ENCODE measurements at places on chromosomes 13 and 19.

GRCh38 chr13:27631156-27631555 is 9.5 kb downstream of the POLR1D start:
- no peak for DNase-seq

GRCh38 chr13:111527614-111528229 is 207.3 kb downstream of the TEX29 start:
- no peak for DNase-seq

DNA sequence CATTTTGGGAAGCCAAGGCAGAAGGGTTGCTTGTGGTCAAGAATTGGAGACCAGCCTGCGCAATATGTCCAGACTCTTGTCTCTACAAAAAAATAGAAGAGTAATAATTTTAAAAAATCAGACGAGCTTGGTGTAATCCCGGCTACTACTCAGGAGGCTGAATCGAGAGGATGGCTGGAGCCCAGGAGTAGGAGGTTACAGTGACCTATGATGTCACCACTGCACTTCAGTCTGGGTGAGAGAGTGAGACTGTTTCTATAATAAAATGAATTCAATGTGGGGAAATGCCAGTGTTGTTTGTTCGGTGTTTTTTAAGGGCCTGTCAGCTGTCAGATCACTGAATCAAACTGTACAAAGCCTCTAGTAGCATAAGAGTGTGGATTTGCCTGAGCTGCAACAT is 1.2 kb upstream of the FBXL3 start:
- DNase-seq = no peak

GRCh38 chr19:54153731-54154326 is 5.7 kb downstream of the LENG1 start:
- no peak for DNase-seq

DNA sequence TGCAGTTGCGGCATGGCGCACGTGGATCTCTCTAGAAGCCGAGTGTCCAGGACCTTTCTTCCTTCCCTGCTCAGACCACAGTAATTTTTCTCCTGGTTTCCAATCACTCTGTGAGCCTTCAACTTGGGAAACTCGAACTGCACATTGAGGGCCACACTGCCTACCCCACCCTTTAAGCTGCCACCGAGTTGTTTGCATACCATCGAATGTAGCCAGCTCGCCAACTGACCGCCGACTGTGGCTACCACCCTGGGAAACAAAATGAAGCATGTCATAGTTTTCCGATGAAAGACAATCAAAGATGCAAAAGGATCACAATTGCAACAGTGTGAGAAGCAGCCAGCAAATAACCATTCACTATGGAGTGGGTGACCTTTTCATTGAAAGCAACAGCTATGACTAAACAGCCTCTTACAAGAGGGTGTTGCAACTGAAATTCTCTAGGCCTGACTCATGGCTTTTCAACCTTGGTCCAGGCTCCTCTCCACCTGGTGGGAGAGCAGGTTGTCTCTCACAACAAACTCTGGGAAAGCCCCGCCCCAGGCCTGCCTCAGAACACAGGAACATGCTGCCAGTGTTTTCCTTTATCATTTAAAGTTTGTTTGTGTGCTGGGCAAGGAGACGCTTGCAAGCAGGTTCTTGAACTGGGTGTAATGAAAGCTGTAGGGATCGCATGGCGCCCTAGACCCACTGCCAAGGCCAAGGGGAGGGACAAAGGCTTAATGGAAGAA is 141.7 kb upstream of the SERP2 start:
- DNase-seq = no peak

DNA sequence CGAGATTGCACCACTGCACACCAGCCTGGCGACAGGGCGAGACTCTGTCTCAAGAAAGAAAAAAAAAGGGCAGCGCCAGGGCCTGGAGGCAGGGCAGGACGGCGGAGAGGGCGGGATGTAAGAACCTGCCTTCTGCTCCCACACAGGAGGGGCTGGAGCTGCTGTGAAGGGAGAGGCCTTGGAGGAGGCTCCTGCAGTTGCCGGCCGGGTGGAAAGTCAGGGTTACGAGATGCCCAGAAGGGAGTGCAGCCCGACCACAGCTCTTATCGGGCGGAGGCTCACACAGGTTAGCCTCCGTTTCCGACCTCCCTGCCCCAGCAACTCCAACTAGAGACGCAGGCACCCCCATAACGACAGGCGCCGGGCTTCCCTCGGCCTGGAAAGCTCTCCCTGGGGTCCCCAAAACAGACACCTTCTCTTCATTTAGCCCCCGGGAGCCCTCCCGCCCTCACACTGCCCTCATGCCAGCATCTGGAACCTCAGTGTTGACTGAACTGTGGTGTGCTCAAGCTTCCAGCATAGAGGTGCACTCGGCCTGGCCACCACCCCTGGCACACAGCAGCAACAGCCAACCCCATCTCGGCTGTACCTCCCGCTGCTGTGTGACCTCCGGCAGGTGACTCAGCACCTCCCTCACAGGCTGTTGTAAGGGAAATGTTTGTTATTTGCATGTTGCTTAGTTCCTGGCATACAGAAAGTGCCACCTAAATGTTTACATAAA is 1.4 kb downstream of the PLPP2 start:
- DNase-seq = peak; percentile 47

- no peak for DNase-seq
Observed at GRCh38 chr13:94411747-94412146, 67.7 kb downstream of the DCT start.

DNA sequence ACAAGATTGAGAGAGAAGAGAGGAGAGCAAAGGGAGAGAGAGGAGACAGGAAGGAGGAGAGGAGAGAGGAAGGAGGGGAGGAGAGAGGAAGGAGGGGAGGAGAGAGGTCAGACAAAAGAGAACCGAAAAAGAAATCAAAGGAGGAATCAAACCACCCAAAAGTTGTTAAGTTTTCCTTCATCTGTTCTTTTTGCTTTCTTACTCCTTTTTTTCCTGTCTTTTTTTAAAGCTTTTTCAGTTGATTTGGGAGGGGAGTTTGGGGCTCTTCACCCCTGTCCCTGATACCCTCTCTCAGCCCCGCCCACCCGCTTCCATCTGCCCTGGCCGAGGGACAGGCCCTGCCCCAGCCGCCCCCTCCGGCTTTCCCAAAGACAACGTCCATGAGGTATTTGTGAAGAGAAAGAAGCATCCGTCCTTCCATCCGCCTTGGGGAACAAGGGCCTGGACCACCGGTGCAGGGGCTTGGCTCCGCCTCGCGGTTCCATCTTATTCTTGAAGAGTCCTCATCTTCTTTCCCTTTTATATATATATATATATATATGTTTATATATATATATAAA is 13.3 kb downstream of the ZNF574 start:
- no peak for DNase-seq

GRCh38 chr13:62251734-62252133 is 836.1 kb upstream of the PCDH20 start:
- no peak for DNase-seq

GRCh38 chr19:49809160-49809940 is 3.7 kb downstream of the FUZ start:
- peak; percentile 63 for DNase-seq

- DNase-seq = peak; percentile 19
Observed at GRCh38 chr19:44447916-44448674, at the start of gene ZNF229. Gene ZNF229 (minus strand): TSS chr19:44448472. CDS start chr19:44442847, 5,625 bp downstream.

DNA sequence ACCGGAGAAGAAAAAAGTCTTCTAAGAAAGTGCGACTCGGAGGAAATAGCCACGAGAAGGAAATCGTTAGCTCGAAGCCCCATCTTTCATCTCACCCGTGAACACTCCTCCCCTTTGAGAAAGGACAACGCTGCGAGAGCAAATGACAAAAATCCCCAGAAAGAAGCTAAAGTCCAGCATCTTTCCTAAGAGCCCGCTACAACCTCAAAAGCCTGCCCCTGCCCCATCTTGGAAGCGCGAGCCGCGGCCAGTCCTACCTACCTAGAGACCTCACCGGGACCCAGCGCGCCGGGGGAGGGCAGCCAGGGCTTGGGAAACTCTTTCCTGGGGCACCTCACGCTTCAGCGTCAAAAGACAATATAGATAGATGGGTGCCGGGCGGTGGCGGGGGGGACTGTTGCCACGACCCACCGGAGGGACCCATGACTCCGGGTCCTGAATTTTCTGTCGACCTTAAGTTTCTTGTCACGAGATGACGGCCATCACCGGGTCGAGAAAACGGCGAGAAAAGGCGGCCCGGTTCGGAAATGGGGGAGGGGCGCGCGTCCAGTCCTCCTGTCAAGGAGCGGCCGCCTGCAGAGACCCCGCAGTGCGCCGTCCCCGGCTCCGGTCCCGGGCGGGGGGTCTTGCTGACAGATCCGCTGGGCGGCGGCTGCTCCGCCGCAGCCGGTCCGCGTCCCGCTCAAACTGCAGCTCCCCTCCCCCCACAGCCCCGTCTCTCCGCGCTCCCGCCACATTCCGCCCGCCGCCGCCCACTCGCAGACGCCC is 65.9 kb downstream of the KCNRG start:
- DNase-seq = peak; percentile 56

DNA sequence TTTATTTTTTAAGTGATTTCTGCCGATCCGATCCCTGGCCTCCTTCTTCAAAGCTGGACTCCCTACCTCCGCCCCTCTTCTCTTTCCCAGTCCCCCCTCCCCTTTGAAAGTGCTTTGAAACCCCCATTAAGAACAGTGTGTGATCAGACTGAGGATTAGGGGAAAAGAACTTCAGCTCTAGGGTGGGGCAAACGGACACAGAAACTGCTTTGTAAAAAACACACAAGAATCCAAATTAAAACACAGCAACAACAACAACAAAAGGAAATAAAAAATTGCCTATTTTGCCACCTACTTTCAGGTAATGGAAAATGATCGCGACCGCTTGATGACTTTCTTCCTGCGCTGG is 1.4 kb downstream of the SPRY2 start:
- DNase-seq = no peak

GRCh38 chr13:20891034-20891433 is 11.5 kb downstream of the XPO4 start:
- peak; percentile 35 for DNase-seq

GRCh38 chr13:101985321-101985720 is 416.5 kb downstream of the FGF14 start:
- DNase-seq = no peak

- DNase-seq = no peak
Observed at GRCh38 chr19:21134934-21135366, 6.9 kb upstream of the ZNF431 start.

DNA sequence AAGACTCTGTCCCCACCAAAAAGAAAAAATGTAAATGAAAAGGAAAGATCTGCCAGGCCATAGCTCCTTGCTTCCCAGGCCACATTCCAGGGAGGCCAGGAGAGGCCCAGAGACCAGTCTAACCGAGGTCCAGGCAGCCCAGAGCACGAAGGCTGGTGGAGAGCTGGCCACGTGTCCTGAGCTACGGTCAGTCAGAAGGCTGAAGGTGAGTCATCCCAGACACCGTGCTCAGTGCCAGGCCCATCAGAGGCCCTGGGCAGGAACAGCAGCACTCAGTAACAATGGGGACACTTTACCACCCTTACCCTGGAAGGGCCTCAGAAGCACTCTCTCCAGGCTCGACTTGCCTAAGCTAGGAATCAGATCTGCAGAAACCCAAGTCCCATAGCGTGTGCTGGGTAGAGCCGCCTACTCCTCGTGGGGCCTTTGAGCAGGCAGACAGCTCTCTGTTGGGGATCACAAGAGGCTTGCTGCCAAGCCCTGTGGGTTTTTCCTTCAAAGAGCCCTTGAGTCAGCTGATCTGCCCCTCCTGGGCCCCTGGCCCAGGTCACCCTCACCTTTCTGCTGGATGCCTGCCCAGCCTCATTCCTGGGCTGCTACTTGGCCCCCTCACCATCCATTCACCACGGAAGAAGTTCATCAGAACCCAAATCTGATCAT is 11.6 kb upstream of the DNMT1 start:
- no peak for DNase-seq

DNA sequence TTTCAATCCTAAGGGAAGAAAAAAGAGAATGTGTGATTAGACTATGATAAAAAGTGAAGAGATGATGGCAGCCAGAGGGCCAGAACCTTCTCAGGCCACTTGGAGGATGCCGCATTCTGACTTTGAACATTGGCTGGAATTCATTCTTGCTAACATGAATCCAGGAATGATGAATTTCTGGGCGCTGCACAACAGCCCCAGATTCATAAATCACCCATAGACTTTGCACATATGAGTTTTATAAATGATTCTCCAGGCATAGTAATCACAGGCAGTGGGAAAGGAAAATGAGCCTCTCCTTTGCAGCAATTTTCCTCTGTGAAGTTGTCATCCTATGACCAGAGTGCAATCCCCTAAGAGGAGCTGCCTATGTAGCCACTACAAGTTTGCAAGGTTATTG is 555.4 kb downstream of the KCTD12 start:
- DNase-seq = no peak

GRCh38 chr19:940591-941291 is 14.9 kb downstream of the ARID3A start:
- peak; percentile 72 for DNase-seq

DNA sequence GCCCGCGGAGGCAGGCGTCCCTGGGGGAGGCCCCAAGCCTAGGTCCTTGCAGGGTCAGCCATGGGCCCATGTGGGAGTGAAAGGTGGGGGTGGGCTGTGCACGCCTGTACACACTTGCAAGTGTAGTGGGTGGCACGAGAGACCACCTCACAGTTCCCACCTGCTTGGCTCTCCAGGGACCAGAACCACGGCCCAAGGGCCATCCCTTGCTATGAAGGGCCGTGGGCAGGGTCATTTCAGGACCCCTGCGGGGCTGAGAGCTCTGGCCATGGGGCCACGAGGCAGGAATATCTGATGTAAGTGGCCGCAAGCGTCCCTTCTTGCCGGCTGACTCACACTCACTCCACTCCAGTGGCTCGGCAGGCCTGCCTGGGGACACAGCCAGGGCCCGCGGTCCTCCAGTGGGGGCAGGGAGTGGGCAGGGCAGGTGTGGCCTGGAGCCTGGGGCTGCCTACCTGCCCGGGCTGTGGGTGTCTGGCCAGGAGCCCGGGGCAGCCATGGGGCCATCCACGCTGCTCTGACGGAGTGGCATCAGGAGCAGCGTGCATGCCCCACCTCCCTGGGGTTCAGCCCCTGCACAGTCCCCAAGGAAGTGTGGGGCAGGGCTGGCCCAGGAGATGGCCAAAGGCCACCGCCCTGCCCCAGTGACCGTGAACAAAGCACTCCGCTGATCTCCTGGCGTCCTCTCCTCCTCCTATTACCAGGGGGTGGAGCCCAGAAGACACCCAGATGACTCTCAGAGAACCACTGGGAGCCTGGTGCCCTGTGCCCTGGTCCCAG is 8.6 kb upstream of the MKNK2 start:
- DNase-seq = no peak

- DNase-seq = no peak
Observed at GRCh38 chr19:40962460-40962961, 28.6 kb upstream of the CYP2B6 start.

DNA sequence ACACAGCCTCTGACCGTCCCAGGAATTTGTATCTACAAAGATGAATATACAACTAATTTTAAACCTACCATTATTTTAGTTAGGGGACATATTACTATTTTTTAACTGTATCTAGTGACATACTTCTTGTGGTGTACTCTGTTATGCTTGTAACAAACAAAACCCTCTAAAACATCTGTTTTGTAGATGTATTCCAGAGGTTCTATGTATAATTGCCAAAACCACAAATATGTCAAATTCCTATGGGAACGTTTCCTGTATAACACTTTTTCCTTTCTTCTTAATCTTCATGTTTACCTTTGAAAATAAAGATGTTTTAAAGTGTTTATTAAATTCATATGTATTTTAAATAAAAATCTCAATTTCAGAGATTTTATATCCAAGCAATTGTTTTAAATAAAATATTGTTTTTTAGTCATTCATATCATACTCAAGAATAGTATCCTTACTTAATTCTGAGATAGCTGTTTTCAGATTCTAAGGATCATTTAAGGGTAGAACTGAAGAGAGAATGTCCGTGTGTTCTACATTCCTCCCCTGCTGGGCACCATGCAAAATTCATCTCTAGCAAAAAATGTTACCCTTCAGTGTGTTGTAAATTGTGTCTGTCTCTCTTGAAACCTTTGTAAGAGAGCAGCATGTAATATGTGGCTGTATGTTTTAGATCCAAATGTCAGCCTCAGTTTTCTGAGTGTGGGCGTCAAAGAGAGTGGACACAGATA is 1327.7 kb downstream of the EFNB2 start:
- DNase-seq = no peak

All from natural killer cell (primary cell).